Activated naive CD8-positive, alpha-beta T cell treated with anti-CD3 and anti-CD28 coated beads, Interleukin-2, amount 50 U/mL, for 16 hours (primary cell): ENCODE measurements at places on chromosomes 3 and 15.

DNA sequence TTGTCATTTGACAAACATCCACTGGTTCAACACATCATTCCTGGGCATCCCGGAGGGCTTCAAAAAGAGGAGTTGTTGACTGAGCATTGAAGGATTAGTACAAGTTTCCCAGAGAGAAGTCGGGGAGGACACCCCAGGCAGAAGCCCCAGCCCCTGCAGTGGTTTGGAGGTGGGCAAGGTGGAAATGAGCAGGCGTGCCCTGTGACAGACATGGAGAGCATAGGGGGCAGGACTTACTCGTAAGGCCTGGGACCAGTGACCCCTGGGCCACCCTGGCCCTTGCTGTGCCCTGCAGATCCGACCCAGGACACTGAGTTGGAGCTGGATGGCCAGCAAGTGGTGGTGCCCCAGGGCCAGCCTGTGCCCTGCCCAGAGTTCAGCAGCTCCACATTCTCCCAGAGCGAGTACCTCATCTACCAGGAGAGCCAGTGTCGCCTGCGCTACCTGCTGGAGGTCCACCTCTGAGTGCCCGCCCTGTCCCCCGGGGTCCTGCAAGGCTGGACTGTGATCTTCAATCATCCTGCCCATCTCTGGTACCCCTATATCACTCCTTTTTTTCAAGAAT, 5.9 kb downstream of the PARP3 start:
- no peak for DNase-seq

DNA sequence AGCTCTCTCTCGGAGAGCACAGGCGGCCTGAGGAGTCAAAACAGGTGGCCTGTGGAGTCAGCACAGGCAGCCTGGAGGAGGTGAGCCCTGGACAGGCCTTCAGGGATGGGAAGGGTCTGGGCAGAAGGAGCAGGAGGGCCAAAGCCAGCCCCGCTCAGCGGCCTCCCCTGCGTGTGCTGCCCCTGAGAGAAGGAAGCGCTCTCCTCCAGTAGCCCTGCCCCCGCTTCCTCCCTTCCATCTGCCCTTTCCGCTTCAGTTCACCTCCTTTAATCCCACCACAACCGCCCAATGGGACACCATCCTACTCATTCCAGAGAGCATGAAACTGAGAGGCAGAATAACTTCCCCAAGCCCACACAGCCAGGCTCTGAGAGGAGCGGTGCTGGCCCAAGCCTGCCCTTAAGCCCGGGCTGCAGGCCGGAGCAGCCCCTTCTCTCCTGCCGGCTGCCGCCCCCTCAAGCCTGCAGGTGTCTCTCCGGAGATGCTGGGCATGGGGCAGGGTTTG, 3.2 kb upstream of the NR2E3 start:
- DNase-seq: no peak

- no peak for DNase-seq
Measured at GRCh38 chr3:73683706-73684105, 59.0 kb upstream of the PDZRN3 start.

DNA sequence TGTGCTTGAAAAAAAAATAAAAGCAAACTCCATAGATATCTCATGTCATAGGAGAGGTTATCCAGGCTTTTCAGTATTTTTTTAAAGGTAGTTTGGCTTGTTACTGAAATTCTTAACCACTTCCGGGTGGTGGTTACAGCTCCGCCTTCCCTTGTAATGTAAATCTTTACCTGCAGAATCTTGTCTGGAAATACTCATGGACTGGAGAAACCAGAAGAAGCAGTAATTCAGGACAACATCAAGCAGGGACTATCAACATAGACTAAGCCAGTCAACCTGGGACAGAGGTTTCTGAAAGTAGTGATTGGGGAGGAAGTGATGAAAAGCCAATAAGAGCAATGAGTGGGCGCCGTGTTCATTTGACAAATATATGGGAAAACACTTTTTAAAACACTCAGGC, 78.9 kb upstream of the SKOR1 start:
- DNase-seq: no peak

DNA sequence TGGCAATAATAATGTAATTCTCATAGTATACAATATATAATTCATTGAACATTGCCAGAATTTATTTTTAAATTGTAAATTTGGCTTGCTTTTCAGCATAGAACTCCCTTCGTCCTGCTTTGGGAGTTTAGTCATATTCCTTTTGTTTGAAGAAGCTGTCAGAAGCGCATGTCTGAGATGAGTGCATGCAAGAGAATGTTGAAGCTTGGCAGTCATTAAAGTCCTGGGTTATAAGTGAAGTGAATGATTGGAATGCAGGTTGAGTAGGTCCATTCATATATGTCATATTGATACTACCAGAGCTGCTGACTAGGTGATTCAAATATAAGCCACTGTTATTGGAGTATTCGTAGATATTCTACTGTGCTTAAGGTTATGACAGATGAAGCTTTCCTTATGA, 243.6 kb upstream of the MDFIC2 start:
- DNase-seq: no peak

GRCh38 chr3:29152379-29152778, 128.5 kb upstream of the RBMS3 start:
- DNase-seq: no peak

GRCh38 chr3:118544458-118544857, 490.2 kb downstream of the IGSF11 start:
- no peak for DNase-seq

GRCh38 chr3:159865041-159865579, 123.5 kb upstream of the IL12A start:
- DNase-seq: no peak

DNA sequence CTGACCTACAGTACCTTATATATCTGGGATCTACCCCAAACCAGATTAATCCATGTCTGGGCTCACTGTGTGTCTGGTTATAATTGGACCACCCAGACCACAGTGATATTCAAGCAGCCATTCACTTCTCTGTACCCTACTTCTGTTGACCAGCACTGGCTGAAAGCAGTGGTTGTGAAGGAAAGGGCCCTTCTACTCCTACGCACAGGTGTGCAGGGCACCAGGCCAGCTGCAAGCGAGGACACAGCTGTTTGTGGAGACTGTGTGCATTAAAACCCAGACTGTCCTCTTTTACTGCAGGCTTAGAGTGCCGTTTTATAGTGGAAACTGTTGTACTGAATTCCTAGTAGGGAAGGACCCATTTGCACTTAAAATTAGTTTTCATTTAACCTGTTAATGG, 29.5 kb downstream of the CTDSPL start:
- DNase-seq: no peak

DNA sequence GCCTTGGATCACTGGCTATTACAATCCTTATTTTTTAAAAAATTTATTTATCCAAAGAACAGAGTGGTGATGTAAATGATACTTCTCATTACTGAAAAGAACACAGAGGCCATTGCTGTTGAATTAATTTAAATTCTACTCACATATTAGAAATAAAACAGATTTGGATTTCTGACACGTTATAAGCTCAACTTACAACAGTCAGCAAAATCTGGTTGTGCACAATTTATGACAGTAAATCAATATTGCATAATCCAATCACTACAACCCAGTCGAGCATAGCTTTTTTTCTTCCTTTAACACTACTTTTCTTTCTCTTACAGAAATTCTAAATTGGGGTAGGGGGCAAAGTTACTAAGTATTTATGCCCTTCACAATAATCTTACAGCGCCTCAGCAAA, 17.3 kb upstream of the HGD start:
- DNase-seq: no peak

- no peak for DNase-seq
Measured at GRCh38 chr3:169118666-169119370, 544.7 kb downstream of the MECOM start.

DNA sequence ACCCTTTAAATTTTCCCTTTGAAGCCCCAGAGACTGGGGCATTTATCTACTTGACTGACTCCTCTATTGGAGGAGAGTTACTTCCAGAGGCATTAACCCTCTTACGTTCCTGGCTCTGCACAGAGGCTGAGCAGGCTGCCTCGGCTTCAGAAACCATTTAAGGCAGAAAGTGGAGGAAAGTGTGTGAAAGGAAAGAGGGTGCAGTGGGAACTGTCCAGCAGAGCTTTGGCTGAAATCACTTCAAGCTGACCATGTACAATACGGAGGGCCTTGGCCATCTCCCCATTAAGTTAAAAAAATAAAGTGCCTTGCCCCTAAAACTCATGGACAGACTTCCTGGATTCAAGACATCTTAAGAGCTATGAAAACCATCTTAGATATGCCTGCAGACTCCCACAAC, 238.7 kb downstream of the SV2B start:
- DNase-seq: no peak

GRCh38 chr3:182726258-182727142, 66.8 kb upstream of the ATP11B start:
- no peak for DNase-seq

DNA sequence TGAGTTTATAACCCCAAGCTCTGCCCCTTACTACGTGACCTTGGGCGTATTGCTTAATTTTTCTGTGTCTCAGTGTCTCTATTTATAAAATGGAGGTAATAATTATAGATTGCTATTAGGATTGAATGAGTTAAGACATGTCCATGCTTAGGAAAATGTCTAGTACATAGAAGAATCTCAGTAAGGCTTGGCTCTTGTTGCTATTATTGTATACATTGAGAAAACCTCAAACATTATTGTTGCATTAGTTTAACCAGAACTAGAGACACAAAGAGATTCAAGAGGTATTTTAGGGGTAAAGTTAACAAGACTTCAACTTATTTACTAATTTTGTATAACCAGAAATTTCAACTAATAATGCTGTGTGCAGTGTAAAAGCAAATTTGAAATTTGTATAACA, 66.7 kb downstream of the MEF2A start:
- DNase-seq: no peak

GRCh38 chr3:171189394-171190080, 163.0 kb upstream of the SLC2A2 start:
- no peak for DNase-seq

- DNase-seq: no peak
Measured at GRCh38 chr15:71780115-71780976, 30.0 kb upstream of the NR2E3 start.

DNA sequence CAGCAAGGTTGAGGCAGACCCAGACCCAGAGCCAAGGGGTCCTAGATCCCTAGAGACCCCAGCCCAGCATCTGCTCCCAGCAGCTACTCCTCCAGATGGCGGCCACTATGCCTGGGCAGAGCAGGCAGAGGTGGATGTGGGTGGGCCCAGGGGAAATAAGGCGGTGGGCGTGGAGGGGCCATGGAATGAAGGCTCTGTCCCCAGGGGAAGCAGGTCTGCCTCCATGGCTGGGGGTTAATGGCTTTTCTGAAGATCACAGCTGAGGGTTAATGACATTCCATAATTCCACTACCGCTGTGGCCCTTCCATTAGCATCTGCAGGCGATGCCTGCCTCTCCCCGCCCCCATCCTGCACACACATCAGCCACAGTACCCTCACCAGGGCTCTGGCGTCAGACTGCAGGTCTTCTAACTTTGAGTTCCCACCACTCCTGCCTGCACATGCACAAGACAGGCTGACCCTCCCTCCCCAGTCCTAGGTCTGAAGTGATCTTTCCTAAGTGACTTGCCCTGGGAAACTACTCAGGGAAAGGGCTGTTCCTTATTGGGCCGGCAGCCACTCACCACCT, 41.2 kb downstream of the CCDC33 start:
- DNase-seq: no peak

DNA sequence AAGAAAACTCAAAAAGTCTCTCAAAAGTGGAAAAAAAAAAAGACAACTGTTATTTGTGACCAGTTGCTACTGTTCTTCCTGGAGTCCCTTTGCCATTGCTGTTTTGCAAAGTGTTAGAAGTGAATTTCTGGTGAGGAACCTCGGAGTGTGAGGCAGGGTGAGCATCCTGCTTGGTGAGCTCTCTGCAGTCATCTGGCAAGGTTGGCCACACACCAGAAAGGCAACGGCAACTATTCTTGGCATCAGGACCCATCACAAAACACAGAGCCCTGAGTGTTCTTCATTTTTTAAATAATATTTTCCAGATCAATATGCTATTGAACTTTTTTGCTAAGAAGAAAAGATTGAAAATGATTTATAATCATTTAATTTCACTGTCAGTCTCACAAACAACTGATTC, 60.7 kb downstream of the CGNL1 start:
- DNase-seq: no peak

DNA sequence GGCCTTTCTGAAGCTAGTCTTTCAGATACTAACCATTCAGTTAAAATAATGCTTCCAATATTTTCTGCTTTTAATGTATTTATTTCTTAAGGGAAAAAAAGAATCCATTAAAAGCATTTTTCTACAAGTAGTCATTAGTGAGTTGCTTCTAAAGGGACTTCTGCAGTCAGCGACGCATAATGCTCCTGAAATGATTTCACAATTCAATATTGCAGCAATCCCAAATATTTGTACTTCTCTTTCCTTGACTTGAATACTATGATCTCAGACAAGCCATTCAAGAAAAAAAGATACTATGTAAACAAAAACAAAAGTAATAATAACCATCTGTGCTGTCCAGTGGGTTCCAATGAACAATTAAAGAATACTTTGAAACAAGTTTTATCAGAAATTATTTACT, 681.0 kb downstream of the DIPK2A start:
- DNase-seq: no peak

DNA sequence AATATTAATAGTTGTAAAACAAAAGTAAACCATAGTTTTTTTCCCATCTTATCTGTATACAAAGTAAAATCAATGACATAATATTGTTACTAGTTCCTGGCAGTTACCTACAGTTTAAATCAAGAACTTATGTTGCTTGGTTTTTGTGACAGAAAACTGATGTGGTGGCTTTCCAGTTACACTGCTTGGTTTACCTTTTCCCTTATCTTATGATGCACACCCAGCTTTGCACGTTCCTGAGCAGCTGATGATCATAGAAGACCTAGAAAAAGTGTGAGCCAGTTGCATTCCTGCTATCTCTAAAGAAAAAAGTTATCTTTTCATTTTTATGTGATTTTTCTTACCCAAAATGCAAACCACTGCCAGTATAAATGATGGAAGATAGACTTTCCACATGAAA, 36.4 kb upstream of the LAMP3 start:
- DNase-seq: no peak

GRCh38 chr15:68590721-68591389, 12.1 kb downstream of the CORO2B start:
- no peak for DNase-seq

DNA sequence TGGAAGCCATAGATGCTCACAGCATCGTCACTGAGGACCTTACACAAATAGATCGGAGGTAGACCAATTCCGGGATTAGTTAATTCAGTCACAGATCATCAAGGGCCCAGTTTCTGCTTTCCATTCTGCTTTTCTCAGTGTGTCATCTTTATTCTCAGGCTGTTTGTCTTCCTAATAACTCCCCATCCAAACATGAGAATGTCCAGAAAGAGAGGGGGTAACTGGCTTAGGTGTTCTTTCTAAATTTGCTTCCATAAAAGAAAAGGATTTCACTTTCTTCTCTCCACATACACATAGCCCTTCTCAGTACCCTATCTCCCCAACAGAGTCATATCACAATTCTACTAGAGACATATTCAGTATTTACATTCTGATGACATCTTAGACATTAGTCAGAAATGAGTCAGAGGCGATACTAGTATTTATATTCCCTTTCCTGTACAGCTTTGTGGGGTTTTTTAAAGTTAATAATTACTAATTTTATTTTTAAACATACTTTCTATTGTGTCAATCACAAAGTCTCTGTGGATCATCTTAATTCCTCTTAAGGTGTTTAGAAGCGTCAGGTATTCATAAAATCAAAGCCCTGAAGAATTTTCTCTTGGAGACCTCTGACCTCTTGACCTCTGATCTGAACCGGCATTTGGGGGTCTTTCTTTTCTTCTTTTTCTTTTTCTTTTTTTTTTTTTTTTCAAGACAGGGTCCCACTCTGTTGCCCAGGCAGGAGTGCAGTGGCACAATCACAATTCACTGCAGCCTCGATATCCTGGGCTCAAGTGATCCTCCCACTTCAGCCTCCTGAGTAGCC, 24.3 kb upstream of the IL12A start:
- DNase-seq: no peak

GRCh38 chr15:35141743-35142471, 56.8 kb upstream of the NANOGP8 start:
- no peak for DNase-seq

- DNase-seq: no peak
Measured at GRCh38 chr3:108100906-108101660, 10.3 kb upstream of the CD47 start.
